ENCODE measurements at places on chromosomes 7 and 10. TPM values are rescaled to one million over a fixed set of nuclear protein-coding genes. Genes with fewer than 3 reads are reported as not detected.

CALY gene
- not detected for total RNA-seq

CYP3A7 gene
- total RNA-seq, result 1.5 TPM

SLC13A1 gene
- not detected for total RNA-seq

RAMP3 gene
- 103 TPM for total RNA-seq

CRYGN gene
- total RNA-seq, result 1.3 TPM

AUTS2 gene
- total RNA-seq, result 81.3 TPM

TMEM225B gene
- total RNA-seq, result 2.0 TPM

DNA sequence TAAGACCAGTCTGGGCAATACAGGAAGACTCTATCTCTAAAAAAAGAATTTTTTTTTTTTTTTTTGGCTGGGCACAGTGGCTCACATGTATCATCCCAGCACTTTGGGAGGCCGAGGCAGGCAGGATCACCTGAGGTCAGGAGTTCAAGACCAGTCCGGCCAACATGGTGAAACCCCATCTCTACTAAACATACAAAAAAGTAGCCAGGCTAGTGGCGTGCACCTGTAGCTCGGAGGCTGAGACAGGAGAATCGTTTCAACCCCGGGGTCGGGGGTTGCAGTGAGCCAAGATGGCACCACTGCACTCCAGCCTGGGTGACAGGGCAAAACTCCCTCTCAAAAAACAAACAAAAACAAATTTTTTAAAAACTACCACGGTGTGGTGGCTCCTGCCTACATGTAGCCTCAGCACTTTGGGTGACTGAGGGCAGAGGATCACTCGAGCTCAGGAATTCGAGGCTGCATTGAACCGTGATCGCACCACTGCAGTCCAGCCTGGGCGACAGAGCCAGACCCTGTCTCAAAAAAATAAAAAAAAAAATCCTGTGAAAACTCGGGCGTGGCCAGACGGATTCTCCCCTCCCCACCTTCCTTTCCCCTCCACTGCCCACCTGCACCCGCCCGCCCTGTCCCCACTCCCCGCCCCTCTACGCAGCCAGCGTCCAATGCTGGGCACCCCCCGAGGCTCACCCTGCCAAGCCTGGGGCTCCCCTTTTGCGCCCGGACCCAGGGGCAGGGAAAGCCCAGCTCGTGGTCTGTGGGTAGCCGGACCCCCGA lies 745 bp upstream of the ORAI2 start:
- DNase-seq, result no peak

DNA sequence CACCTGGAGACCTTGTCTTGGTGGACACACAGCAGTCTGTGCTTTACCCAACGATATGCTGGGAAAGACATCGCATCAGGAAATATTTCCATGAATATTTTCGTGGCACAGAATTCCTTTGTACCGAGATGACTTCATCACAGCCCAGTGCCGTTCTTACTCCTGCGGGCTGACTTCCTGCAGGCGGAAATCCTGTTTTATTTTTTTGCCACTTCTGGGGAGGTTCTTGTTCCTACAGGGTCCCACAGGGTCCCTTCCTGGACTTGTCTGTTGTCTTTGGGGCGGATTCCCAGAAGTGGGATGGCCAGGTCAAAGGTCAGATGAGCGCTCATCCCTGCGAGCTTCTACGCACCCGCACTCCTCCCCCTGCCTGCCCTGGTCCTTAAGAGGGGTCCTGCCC lies 86.5 kb downstream of the DNAJB6 start:
- DNase-seq, result no peak

- no peak for DNase-seq
Observed at GRCh38 chr10:78451592-78451991, 417.9 kb downstream of the RPS24 start.

- no peak for DNase-seq
Observed at GRCh38 chr7:2760098-2760889, 72.3 kb downstream of the AMZ1 start.

GRCh38 chr10:119466655-119467054 lies 75.9 kb downstream of the RGS10 start:
- DNase-seq, result no peak

GRCh38 chr7:30914596-30914995 lies 2.9 kb downstream of the AQP1 start:
- no peak for DNase-seq

DNA sequence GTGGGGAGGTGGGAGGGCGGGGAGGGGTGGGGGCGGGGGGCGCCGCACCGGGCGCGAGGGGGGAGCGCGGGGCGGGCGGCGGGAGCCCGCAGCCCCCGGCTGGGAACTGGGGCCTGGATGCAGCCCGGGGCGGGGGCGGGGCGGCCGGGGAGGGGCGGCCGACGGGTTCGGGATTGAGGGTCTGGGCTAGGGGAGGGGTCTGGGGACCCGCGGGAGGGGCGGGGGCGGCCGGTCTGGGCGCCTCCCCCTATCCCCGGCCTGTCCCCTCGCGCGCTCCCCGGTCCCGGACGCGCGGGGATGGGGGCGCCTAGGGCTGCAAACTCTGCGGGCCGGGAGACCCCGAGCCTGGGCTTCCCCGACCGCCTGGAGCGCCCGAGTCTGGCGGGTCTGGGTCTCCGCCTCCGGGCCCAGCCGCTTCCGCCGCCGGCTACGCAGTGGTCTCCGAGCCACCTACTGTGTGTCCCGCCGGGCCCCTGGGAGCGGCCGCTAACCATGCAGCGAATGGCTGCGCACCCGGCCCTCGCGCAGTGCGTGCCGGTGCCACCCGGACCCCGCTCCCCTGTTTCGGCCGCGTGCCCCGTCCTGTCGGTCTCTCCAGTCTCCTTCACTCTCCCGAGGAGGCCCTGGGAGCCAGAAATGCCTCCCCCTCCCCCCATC lies 375 bp upstream of the FGF8 start:
- no peak for DNase-seq

DNA sequence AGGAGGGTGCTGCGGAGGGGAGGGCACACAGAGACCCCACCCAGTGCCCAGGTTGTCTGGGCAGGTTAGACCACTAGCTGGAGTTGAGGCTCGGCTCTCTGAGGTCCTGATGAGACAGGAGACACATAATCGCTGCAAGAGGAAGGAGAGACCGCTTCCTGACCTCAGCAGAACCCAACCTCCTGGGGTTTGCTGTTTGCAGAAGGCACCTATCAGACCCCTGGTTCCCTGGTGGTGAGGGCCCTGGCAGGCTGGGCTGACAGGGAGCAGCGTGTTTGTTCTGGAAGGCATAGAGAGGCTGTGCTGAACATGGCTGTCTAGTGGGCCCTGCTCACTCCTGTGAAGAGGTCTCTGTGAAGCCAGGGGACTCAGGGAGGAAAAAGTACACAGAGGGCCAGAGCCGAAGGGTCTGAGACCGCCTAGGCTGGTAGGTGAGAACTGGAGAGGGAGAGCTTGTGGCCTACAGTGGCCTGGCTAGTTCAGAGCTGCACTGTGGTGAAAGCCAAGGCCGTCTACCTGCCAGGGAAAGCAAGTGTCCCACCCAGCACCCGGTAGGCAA lies 39.4 kb upstream of the NPFFR1 start:
- no peak for DNase-seq

DNA sequence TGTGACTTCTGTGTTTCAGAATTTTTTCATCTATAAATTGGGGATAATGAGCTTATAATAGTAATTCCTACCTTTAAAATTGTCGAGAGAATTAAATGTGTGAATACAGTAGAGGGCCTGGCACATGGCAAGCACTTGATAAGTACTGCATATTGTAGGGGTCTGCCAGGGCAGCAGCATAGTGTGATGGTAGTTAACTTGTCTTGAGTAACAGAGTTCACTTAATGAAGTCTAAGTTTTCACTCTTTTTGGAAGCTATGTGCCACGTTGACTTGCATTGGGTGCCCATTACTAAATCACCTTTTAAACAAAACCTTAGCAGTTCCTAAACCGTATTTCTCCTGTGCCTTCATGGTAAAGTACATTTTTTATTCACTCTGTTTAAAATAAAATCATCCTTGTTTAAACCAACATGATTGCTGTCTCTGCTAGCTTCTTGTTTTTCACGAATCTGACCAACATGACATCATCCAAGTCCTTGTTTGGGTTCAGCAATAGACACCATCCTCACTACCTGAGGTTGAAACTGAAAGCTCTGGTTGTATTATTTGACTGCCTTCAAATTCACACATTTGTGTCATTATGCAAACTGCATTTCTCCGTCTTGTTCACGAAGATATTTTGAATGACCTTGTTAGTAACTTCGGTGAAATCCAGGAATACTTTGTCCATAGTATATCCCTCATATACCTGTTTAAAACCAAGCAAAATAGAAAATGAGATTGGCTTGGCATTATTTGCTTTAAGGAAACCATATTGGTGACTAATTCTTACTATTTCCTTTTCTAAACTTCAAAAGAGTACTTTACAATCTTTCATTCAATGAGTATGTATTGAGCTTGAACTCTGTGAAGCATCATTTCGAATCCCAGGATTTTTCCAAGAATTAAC lies 340.2 kb downstream of the SUGCT start:
- no peak for DNase-seq

DNA sequence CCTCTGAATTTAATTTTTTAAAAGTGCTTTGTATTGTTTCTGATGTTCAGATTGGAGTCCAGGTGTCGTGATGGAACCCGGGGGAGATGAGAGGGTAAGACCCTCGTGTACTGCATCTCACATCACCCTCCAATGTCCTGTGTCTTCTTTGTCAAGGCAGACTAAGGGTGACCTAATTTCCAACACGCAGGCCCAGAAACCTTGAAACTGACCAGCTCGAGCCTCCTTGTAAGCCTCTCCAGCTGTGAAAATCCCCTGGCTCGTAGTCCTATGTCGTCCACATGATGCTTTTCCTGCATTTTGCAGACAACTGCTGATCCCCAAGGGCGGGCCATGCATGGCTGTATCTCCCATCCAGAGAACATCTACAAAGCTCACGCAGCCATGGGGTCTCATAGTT lies 220.2 kb downstream of the ARHGAP12 start:
- no peak for DNase-seq

- DNase-seq, result no peak
Observed at GRCh38 chr7:22565315-22565811, 65.4 kb upstream of the STEAP1B start.

DNA sequence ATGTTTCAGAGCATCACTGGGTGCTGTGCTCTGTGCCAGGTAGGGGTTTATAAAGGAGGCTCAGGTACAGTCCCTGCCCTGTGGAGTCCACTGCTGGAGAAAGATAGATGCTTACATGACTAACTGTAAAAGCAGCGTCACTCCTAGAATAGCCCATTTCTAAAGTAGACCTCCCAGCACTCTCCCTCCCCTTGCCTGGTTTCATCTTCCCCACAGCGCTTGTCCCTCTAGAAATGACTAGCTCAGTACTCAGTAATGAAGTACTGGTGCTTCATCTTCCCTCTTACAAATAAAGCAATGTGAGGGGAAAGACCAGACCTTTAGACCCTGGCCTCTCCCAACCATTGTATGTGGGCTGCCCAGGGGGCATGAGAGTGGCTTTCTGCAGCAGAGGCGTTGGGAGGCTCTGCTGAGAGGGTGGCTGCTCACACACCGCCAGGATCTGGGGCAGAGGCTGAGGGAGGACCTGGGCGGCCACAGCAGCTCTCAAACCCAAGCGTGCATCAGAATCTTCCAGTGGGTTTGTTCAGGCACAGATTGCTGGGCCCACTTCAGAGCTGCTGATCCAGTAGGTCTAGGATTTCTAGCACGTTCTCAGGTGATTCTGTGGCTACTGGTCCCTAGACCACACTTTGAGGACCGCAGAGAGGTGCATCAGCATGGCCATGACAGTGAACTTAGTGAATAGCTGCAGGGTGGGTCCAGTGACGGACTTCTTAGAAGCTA lies 110.3 kb upstream of the ANLN start:
- peak; percentile 4 for DNase-seq

DNA sequence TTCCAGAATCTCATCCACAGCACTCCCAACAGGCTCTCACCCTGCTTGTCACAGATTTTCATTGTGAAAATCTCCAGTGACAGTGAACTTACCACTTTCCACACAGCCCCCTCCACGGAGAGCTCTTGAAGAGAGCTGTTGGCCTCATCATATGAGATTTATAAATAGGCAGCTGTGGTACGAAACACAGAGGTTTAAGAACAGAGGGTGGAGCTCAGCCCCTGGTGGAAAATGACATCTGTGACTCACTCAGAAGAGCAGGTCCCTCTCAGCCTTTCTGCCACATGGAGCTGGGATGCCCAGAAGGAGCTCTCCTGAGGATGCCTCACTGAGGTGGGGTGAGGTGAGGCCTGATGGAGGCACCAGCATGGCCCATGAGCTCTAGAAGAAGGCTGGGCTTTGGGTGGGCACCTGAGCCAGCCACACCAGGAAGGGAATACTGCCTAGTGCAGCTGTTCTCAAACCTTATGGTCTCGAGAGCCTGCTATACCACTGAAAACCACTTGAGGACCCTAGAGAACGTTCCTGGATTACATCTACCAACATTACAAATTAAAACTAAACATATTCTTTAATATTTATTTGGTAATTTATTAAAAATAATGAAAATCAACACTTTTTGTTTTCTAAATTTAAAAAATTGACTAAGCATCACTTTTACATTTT lies 25.8 kb upstream of the EEPD1 start:
- no peak for DNase-seq

DNA sequence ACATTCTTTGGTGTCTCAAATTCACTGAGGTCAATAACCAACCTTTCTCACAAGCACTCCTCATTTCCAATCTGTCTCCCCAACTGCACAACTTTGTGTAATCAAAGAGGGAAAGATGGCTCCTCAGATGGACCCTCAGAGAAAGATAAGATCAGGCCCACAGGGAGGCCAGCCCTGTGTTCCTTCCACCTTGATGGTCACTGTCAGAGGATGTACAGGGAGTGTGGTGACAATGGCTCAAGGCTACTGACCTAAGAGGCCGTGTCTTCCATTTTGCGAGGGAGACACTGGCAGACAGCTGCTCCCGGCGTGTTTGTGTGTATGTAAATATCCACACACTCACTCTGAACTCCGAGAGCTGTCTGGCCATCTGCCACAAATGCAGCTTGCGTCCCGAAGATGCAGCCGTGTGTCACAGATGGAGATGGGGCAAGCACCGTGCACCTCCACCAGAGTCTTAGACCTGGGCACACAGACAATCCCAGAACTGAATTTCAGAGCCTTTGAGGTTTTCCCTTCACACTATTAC lies 712.1 kb upstream of the NRP1 start:
- DNase-seq, result no peak

GRCh38 chr10:105963334-105963884 lies 1201.1 kb downstream of the SORCS1 start:
- no peak for DNase-seq

DNA sequence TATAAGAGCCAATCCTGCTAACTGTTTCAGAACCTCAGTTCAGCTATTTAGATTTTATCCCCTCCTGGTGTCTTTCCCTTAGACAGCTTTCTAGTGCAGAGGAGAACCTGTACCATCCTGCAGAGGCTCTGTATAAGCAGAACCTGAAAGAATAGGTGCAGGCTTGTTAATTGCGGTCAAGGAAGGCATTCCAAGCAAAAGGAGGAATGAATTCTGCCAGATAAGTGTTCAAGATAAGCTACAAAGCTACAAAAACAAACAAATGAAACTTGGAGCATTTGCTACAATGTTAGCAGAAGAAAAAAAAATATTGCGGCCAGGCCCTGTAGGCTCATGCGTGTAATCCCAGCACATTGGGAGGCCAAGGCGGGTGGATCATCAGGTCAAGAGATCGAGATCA lies 32.6 kb upstream of the AGMO start:
- DNase-seq, result no peak

- no peak for DNase-seq
Observed at GRCh38 chr7:29207162-29207801, 12.7 kb downstream of the CHN2 start.

- peak; percentile 73 for DNase-seq
Observed at GRCh38 chr7:135320268-135320667, 86.6 kb downstream of the STRA8 start.

- no peak for DNase-seq
Observed at GRCh38 chr10:125103924-125104323, 56.4 kb downstream of the CTBP2 start.

GRCh38 chr10:7634142-7634894 lies 32.4 kb downstream of the ITIH5 start:
- DNase-seq, result no peak

All from breast epithelium (tissue), 4 donors.